ENCODE measurements at places on chromosomes 5 and 9.

DNA sequence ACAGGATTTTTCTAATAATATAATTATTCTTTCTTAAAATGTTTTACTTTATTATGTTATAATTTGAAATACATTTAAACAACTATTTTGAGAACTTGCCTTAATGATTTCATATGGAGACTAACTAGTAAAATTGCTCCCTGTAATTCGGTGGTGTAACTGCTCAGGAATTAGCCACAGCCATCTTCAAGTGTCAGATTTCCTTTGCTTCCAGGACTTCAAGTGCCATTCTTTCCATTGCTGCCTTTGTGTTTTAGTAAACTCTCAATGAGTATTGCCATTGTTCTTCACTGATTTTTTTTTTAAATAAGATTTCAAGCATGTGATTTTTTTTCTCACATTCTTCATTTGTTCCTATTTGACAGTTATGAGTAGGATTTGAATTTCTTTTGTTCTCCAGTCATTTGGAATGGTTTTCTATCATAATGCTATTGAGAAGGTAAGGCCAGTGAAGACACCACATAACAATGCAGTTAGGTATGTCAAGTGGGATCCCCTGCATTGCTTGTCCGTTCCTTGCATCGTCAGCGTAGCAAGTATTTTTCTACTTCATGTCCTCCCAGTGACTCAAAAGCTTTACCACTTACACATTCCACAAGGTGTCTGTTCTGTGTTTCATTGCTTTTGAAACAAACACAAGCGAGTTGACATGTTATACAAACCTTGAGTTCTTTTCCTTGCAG is 83.7 kb downstream of the LNPEP start:
- no peak for DNase-seq

DNA sequence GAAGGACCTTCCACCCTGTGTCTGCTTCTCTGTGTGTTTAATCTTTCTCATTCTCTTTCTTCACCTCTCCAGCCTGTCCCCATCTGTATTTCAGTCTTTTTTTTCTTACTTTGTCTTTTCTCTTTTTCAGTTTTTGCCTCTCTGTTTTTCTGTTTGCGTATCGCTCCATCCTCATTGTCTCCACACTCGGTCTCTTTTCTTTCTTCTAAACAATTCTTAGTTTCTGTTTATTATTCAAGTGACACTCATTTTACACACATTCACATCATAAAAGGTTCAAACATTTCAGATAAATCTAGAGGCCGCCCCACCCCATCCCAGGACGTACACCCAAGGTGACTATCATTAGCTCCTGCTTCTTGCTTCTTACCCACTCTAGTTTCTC is 9.8 kb downstream of the LHX2 start:
- no peak for DNase-seq

DNA sequence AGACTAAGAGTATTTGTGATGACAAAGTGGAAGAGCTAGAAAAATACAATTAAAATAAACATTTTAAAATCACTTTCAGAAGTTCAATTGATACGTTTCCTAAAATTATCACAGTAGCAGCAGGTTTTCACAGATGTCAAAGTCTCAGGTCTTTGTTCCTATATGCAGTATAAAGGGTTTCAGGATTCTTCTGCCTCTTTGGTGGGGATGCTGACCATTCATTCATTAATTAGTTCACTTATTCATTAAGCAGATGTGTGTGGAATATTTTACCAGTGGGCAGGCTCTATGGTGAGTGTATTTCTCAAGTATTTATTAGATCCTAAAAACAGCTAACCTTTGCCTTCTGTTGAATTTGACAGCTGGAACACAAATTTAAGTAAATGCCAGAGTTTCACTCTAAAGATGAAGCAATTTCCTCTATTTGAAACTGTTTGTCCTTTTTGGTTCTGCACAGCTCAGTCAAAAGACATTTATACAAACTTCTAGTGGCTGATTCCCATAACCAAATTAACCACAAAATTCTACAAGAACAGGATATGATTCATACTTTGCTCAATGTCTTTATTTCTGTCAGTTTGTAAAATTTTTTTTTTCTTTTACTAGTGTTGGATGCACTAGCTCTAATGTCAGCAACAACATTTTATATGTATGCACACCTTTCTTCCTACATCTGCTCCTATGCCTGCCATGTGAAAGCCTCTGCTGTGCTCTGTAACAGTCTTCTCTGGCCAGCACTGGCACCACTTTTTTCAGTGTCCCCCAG is 75.9 kb upstream of the PRR16 start:
- peak; percentile 11 for DNase-seq

- DNase-seq = no peak
These were observed 239.6 kb upstream of the RIOK2 start for GRCh38 chr5:97422678-97423077.

- no peak for DNase-seq
These were observed 197.0 kb downstream of the ADCY2 start for GRCh38 chr5:7592910-7593309.

DNA sequence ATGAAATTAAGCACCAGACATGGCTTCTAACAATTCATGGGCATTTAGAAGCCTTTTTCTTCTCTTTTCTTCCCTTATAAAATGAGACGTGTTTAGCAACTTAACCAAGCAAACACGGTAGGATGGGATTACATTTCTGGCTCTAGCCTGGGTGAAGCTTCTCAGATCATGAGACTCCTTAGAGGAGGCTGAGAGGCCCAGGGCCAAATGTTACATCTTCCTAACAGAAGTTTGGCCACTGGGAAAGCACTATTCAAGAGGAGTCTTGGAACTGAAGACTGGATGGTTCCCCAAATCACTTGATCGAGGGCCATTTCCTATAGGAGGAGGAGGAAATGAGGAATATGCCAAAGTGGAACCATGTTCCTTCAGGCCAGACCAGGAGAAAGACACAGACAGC is 1.9 kb downstream of the GABRP start:
- DNase-seq = no peak

DNA sequence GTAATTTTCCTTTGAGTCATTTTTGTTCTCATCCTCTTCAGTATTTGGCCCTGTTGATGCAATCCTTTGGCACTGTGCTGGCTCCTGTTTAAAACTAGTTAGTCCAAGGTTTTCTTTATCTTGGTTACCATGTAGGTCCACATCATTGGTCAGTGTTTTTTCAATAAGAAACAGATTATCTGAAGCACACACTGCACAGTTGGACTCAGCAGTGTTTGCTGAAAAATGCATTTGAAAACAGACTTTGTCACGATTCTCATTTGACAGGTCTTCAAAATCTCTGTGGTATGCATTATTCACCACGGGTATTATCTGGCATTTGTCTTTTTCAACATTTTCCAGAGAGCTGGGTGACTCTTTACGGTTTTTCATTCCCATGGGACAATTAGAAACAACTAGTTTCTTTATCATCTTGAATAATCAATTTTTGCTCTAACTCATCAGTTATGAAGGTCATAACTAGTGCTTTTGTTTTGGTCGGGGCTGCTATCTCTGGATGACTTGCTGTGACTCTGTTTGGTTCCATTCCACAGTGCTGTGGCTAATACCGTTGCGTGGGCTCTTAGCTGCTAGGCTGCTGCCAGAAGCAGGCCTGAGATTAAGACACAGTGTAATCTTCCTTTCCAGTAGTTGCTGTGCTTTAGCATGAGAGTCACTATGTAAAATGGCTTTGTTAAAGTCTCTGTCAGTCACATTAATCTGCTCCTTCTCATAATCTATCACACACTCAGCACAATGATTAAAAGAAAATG is 36.2 kb downstream of the NUDT12 start:
- no peak for DNase-seq

DNA sequence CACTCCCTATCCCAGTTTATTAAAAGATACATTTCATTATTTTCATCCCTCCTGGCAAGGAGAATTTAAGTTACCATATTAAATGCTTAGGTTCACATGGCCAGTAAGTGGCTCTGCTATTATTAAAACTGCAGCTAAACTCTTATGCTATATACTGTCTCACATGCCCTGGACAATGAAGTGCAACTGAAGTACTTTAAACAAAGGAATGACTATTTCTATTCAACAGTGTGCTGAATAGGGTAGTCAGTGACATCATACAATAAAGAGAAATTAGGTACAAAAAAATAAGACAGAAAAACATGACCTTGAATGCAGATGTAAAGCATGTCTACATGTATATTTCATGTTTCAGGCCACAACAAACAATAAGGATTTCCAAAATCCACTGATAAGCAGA is 282.6 kb upstream of the SMC2 start:
- DNase-seq = no peak

DNA sequence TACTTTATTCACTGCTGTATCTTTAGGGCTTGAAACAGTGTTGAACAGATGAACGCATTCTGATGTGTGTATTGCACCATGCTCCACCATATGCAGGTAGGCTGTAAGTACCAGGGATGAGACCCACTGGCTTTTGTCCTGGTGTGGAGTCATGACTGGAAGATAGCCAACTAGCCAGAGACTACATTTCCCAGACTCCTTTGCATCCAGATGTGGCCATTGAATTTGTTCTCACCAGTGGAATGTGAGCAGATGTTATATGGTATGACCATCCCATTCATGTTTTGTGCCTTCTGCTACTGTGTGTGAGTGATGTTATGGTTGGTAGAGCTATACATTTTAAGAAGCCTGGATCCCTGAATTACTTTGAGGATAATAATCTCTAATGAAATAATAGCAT is 7.4 kb upstream of the FBXL7 start:
- DNase-seq = no peak

GRCh38 chr9:132164604-132165362 is 2.9 kb downstream of the NTNG2 start:
- DNase-seq = no peak

DNA sequence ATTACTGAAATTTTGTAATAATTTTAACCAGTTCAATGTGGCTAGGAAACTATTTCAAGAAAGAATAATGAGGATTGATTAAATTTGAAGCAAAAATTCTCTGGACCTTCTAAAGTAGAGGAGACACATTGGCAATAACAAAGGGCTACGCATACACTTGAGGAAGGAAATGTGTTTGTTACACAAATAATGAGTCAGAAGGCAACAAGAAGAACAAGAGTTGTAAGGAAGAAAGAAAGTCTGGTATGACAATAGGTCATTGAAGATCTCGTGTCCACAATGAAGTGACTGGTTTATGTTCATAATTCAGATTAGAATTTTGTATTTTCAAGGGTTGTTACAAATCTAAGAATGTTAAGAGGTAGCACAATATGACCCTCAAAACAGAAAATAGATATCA is 25.8 kb downstream of the ST8SIA4 start:
- DNase-seq = no peak

- no peak for DNase-seq
These were observed 11.3 kb downstream of the NIM1K start for GRCh38 chr5:43203373-43203772.

DNA sequence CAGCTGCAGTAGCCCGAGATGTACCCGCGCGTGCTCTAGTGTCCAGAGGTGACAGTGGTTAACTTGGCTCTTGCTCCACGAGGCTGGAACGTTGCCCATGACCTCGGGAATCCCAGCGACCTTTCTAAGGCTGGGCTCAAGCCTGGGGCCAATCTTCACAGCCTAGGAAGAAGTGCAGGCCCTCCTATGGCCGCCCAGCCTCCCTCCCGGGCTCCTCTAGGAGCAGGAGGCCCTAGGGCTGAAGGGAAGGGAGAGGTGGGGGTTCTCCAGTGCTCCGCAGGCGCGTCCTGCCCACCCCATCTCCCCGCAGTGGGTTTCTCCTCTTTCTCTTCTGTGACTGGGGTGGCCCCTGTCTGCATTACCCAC is 13.3 kb downstream of the NR2F1 start:
- no peak for DNase-seq

DNA sequence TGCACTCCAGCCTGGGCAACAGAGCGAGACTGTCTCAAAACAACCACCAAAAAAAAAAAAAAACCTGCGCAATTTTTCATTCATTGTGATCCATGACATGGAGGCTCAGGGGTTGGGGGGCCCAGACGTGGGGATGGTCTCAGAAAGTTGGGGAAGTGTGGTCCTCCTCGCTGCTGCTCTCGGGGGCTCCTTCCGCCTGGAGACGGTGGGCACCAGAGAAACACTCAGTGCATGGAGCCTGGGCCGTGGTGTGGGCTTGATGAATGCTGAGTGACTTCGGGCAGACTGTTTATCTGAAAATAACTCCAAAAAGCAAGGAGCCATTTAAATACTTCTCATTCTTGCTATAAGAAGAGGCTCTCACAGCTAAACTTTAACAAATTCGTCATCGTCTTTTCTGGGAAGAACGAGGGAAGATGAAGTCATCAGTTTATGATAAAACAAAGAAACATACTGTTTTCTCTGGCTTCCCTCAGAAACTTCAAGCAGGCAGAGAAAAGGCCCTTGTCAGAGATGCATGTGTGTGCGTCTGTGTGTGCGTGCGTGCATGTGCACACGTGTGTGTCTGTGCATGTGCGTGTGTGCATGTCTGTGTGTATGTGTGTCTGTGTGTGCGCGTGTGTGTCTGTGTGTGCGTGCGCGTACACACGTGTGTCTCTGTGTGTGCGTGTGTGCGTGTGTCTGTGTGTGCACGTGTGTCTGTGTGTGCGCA is 35.0 kb downstream of the RASGEF1C start:
- DNase-seq = no peak

DNA sequence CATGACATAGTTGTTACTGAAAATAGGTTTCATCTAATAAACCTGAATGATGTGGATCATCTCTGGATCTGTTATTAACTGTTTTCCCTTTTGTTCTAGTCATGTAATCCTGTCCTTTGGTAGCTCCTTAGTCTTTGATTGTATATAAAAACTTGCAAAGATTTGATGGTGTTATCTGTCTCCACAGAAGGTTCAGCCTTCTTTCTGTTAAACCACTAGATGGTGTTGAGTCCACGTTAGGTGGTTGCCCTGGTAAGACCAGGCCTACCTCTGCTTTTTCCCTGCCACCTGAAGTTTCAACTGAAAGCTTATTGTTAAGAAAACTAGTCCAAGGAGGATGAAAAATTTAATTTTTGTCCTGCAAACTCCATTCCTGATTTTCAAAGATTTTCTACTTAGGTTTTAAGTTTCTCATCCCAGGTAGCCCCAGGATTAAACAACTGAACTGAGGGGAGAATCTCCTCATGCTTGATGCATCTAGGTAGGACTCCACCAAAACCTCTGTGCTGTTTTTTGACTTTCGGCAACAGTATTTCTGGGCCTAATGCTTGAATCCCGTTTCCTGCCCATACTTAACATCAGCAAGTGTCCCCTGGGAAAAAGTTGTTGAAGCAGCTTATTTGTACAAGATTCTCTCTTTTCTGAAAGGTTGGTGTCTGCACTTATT is 68.5 kb downstream of the RICTOR start:
- DNase-seq = no peak

DNA sequence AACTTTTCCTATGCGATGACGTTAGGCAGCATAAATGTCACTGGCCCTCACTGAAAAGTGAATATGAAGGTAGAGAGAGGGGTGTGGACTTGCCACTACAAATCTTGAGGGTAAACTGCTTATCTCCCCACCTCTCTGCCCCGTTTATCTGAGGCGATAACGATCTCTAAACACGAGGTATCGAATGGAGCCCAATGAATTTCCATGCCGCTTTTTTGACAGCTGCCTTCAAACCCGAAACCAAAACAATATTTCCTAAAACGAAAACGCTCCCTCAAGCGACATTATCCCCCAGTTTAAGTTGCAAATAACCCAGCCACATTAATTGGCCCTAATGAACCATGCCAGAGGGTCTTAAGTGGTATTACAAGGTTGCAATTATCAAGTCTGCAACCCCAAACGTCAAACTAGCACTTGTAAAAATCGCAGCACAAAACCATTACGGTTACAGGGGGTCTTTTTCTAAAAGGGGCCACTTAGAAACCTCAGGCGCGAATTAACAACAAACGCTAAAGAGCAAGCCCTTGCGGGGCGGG is 1.4 kb downstream of the NR3C1 start:
- DNase-seq = no peak

All from HL-60 (cell line).